Astrocyte of the spinal cord (primary cell): ENCODE measurements at places on chromosomes 5 and 9.
A peak's percentile ranks its signal among the peaks of the same experiment; 100 is the strongest.

DNA sequence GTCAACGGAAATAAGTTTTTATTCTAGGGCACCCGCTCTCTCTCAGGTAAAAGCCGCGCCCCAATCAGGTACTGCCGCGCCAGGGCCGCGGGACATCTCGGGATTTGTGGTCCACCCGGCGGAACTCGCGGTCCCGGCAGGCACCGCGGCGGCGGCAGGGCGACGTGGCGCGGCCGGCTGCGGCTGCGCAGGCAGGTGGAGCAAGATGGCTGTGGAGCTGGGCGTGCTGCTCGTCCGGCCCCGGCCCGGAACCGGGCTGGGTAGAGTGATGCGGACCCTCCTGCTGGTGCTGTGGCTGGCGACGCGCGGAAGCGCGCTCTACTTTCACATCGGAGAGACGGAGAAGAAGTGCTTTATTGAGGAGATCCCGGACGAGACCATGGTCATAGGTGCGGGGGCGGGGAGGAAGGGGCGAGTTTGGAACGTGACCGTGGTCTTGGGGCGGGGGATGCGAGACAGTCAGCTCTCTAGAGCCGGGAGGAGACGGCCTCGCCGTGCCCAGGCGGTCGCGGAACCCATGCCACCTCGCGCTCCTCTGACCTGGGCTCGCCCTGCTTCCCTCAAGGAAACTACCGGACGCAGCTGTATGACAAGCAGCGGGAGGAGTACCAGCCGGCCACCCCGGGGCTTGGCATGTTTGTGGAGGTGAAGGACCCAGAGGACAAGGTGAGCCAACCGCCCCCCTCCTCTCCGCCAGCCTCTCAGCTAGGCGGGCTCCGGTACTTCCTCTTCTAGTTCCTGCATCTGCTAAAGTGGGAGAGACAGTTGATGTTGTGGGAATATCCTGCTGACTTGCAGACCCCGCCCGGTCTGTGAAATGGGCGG, at the start of gene TMED9:
Gene TMED9, plus strand, starts transcription at position 194 of the 825 bp plus-strand sequence. Its CDS starts 12 bp downstream, at position 206.
- peak; percentile 75 for DNase-seq

GRCh38 chr5:59729820-59730219, 163.7 kb downstream of the PDE4D start:
- no peak for DNase-seq

- DNase-seq: no peak
Measured at GRCh38 chr9:14098486-14099180, 215.3 kb downstream of the NFIB start.

- peak; percentile 19 for DNase-seq
Measured at GRCh38 chr5:94613583-94613982, 4.8 kb downstream of the KIAA0825 start.

DNA sequence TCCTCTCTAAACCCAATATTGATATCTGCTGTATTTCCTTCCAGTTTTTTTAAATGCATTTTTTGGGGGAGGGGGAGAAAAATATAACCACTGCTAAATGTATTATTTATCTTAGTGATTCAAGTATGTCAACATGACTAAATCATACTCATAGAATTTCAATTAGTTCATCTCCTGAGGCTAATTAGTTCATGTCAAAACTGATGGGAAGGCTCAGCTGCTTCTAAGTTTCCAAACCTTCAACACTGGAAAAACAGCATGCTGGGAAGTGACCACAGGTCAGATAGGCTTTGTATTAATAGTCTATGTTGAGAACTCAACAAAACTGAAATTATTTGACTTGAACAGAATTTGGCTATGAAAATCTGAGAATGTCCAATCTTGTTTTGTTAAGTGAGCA, 118.7 kb downstream of the TTLL11 start:
- DNase-seq: no peak

DNA sequence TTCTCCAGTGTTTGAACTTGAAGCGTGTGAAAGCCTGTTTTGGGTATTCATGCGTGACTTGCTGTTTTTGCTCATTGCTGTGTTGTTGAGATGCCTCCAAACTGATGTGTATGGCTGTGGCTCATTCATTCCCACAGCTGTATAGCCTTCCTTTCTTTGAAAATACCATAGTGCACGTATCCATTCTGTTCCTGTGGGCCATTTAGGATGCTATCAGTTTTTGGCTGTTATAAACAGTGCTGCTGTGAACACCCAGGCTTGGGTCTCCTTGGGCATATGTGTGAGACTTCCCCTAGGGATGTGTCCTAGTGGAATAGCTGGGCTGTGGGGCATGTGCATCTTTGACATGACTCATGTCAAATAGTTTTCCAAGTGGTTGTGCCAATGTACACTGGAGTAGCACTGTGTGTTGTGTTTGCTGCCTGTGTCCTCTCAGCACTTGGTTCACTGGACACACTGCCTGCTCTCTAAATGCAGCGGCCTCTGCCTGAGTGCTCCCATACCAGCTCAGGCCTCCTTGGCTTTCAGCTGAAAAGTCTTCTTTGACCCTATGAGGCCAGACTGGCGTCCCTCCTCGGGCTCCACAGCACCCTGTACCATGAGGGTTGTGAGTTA, 102.6 kb upstream of the TBC1D2 start:
- peak; percentile 36 for DNase-seq

DNA sequence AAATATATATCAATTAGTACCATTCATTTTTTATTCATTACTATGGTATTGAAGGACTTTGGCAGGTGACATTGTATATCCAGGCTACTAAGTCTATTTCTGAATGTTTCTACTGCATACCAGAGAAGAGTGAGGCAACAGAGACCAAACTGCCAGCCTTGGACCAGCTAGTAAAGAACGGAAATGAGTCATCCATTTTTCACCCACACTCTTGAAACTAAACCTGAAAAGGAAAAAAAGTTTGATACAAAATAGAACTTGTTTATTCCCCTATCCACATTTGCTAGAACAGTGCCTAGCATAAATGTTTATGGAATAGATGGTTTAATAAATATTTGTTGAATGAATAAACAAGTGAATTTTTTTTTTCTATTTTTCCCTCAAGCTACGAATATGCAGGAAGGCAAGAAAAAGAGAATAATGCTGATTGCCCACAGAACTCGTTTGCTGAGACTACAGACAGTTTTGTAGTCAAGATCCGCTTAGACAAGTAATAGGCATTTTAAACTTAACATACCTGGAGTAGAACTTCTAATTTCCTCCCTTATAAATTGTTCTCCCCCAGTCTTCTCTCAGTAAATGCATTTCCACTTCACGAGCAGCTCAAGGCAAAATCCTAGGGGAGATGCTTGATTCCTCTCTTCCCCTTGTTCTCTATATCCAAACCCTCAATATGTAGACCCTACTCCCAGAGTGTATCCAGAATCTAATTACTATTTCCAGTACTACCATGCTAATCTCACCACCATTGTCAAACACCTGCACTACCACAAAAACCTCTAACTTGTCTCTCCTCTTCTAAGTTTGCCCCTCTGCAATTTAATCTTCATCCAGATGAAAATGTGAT, 146.2 kb upstream of the RASA1 start:
- peak; percentile 94 for DNase-seq

GRCh38 chr5:10621832-10622231, 58.0 kb downstream of the ANKRD33B start:
- DNase-seq: no peak

DNA sequence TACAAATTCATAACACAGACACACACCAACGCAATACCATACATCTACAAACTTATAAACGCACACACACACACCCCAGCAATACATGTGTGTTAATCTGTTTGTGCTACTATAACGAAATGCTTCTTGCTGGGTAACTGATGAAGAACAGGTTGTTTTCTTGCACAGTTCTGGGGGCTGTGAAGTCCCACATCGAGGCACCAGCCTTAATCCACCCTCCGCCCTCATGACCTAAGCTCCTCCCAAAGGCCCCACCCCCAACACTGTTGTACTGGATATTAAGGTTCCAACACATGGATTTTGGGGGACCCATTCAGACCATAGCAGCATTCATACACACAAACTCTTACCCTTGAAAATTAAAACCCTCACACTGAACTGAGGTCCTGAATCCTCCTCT, 38.8 kb upstream of the LPCAT1 start:
- no peak for DNase-seq

DNA sequence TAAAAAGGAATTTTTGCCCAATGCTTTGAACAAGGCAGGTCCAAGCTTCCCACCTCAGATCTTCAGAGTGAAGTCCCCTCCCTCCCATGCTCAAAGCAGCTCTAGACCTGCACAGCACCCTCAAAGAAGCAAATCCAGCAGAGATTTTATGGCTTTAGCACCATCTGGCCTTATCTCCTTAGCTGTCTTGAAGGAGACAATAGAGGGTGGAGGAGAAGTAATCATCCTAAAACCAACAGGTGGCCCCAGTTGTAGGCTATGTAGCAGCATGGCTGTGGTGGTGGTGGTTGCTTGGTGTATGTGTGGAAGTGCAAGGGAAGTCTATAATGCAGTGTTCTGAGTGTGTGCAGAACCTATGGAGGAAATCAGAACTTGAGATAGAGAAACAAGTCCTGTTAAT, 140.1 kb downstream of the GRIA1 start:
- no peak for DNase-seq

DNA sequence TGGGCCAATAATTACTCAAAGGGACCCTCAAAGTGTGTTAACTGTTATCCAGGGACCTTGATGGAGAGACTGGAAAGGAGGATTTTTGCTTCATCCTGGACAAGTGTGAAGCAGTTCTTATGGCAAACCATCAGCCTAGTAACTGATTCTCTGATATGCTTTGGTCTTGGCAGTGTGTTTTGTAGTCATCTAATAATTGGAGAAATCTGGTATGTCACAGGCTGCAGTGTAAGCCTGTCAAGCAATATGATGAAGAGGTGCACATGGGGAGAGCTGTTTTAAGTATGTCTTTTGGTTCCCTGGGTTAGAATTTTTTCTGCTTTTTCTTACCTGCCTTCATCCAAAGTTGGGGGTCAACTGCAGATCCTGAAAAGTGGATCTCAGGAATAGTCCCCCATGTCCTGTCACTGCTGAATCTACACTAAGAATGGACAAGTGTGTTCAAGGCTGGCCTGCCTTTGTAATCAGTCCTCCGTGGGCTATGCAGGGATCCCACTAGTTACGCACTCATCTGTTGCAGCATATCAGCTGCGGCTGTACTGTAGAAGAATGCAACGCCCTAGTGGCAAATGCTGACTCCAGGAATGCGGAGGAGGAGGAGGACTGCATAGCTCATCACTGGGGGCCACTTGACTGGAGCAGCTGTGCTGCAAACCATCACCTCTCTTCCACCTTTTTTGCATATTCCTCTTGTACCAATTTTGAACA, 1.9 kb downstream of the SPTAN1 start:
- peak; percentile 85 for DNase-seq

DNA sequence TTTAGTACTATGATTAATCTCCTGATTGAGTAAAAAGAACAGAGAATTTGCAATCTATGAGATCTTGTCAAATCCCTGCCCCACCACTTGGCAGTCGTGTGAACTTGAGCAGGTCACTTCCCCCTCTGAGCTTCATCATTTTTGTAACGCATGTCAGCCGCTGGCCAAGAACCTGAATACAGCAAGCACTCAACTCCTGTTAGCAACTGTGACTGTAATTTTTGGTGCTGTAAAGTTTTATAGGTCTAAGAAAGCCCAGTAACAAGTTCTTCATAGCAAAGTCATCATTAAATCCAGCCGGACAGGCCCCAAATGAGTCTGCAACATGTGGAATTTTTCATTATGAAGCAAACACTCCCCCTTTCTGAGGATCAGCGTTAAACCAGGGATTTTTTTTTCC, 49.4 kb downstream of the DRD1 start:
- DNase-seq: no peak

GRCh38 chr9:125361837-125362531, 100.4 kb downstream of the GAPVD1 start:
- DNase-seq: peak; percentile 16
